Activated CD4-positive, alpha-beta T cell treated with anti-CD3 and anti-CD28 coated beads, Interleukin-2, amount 50 U/mL, for 24 hours (primary cell): ENCODE measurements at places on chromosomes 2 and 18.

DNA sequence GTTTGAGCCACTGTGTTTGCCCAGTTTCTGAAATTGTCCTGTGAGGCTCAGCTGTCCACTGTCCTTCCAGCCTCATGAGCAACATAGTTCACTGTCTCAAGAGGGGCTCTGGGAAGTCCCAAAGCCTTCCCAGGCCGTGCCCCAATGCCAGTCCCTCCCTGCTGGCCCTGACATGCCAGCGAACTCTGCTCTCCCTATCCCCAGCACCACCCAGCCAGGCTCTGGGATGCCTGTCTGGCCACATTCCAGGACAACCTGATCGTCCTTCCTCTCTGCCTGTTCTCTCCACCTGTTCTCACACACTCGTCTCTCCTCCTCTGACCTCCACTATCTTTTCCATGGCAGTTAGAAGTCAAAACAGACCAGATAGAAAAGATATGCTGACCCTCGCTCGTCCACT lies 278.0 kb upstream of the ID2 start:
- no peak for DNase-seq

GRCh38 chr2:34162231-34162630 lies 563.1 kb upstream of the FAM98A start:
- DNase-seq: no peak

DNA sequence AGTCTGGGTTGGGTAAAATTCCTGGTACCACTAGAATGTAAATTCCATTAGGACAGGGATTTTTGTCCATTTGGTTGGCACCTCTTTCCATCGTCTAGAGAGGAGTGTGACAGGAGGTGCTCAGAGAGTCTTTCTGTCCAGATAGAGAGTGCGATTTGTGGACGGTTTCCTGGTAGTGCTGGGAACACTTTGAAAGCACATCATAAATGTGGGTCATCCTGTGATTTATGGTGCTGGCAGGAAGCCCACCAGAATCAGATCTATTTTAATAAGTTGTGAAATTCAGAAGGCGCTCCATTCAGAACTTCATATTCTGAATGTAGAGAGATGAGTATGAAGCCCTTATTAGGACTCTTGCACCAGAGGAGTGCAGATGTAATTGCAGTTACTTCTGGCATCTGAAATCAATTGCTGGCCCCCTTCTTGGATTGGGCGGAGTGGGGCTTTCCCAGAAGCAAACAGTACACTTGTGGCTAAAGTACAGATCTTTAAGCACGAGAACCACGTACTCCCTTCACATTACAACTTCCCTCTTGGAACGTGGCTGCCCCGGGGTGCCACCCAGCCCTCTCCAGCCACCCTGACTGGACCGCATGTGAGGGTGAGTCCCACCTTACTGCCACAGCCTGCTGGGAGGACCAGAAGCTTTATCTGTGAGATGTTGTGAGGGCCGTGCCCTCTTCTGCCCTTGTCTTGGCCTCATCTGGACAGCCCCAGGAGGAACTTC lies 243.2 kb downstream of the MYO3B start:
- no peak for DNase-seq

GRCh38 chr18:49459404-49460171 lies 857 bp downstream of the DYM start:
- no peak for DNase-seq

DNA sequence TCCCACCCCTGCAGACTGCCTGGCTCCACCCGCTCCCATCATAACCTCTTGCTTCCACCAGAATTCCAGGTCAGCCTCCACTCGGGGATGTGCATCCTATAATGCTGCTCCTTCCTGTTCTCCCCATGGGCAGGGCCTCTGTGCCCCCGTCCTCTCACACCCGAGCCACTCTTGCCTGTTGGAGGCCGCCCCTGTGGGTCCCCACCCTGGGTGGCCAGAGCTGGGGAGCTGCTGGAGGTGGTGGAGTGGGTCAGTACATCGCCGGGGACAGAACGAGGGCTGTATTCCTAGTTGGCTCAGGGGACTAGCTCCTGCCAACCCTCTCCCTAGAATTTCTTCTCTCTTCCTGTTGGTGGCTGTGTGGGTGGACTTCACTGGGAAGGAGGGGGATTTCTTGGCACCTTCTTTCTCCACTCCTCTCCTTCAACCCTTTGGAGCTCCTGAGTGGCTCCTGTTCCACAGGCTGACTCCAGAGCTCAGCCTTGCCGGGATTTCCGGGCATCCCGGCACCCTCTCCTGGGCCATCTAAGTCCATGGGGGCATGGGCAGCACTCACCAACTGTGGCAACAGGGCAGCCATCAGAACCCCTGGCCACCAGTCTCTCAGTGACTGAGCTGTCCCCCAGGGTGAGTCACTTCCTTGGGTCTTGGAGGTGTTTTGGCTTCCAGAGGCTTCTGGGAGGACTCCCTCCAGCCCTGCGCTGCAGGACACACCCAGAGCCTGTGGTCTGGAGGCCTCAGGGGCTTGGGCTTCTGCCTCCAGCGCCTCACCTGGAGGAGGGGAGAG lies 88.2 kb upstream of the MCFD2 start:
- DNase-seq: no peak

DNA sequence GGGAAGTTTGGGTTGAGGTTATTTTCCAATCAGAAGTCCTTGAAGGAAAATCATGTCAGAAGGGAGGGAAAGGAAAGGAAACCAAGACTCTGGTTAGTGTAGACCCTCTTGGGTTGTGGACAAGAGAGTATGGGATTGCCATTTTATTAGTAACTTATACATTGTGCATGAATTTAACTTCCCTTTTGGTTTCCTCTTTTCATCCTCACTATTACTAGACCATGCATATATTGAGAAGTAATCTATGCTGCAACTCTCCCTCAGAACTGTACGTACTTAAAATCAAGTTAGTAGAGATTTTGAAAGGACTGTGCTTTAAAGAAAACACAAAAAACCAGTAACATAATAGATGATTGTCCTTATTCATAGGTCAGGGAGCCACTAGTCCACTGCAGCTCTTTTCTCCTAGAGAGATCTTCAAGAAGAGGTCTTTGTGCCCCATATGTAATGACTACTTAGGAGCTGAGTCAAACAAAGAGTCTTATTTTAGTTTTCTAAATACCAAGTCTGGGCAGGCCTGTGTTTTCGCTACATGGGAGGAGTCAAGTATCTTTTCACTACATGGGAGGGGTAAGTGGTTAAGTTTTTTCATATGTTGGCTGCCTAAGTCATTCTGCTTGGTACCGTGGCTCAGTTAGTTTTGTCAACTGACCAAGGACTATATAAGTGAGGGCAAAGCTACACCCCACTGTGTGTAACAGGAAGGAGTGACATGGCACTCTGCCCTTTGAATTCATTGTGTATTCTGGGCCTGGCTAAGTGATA lies 25.2 kb upstream of the FAM117B start:
- DNase-seq: no peak

DNA sequence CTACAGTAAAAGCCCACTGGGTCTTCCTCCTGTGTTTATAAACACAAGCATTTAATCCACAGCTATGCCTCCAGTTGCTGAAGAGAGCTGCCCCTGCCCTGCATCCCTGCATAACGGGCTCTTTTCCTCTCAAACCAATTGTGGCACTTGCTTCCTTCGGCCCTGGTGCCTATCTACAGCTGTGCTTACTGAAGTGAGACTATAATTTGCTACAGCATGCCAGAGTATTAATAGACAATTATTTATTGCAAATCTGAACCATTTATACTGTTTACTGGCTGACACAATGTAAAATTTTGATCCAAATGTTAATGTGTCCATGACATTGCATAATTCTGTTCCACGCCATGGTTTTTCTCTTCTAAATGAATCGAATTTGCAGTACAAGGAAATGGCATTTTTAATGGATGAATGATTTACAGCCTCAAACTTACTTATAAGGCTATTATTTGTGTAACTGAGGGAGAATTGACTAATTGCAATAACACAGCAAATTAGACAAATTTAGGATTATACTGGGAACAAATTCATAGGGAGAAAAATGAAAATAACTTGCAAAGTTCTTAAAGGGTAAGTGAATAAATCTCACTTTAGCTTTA lies 457.0 kb upstream of the HNRNPA3 start:
- no peak for DNase-seq

DNA sequence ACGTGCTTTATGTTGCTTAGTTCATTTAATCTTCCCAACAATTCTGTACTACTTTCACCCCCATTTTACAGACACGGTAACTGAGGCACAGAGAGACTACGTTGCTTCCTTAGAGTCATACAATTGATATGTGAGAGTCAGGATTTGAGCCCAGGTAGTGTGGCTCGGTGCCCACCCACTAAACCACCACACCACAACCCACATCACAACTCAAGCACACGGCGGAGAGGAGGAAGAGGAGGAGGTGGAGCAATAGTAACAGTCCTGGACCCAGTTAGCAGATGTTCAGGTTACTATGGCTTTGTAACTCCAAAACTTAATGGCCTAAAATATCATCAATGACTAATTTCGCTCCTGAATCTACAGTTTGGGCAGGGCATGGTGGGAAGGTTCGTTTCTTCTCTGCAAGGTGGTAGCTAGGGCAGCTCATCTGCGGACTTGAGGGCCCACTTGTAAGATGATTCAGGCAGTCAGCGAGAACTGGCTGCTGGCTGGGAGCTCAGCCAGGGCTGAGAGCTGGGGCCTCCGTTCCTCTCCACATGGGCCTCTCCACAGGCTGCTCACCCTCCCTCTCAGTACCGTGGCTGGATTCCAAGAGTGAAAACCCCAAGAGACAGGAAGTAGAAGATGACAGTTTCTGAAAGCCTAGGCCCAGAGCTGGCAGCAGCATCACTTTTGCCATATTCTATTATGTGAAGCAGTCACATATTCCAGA lies 167.1 kb downstream of the ZFP36L2 start:
- peak; percentile 20 for DNase-seq

- no peak for DNase-seq
Measured at GRCh38 chr2:33384599-33384961, 91.9 kb upstream of the RASGRP3 start.
